ENCODE measurements at places on chromosomes 6 and 20.
A peak's percentile ranks its signal among the peaks of the same experiment; 100 is the strongest.

GRCh38 chr6:97864366-97864765 is 581.4 kb upstream of the MMS22L start:
- no peak for DNase-seq

DNA sequence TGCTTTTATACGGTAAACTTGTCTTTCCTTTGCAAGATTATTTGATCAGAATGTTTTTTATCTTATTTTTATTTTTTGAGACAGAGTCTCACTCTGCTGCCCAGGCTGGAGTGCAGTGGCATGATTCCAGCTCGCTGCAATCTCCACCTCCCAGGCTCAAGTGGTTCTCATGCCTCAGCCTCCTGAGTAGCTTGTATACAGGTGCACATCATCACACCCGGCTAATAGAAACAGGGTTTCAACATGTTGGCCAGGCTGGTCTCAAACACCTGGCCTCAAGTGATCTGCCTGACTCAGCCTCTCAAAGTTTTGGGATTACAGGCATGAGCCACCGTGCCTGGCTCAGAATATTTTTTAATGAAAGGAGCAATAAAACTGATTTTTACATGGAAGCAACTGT is 8.9 kb upstream of the LPIN3 start:
- DNase-seq: no peak

DNA sequence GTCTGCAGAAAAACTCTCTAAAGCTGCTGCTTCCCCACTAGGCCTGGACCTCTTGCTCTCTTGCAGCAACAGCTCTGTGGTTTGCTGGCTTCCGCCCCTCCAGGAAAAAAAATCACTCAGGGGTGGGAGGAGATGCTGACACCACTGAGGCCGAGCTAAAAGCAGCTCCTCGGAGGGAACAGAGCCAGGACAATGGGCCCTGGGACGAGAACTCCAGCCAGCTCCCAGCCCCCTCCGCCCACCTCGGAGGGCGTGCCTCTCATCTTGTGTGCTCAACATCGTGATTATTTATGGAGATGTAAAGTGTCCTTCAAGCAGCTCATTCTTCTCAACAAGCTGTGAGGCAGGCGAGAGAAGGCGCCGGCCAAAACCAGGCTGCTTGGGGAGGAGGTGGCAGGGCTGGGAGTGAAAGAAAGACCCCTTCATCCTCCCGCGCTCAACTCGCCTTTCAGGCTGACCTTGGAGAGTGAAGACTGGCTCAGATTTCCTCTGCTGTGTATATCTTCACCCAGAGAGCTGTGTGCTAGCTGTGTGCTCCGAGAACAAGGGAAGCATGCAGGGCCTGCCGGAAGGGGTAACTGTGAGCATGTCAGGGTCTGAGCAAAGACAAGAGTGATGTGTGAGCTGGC is 53.5 kb upstream of the LRFN2 start:
- no peak for DNase-seq

GRCh38 chr6:4358414-4359107 is 223.2 kb upstream of the ECI2 start:
- peak; percentile 97 for DNase-seq

DNA sequence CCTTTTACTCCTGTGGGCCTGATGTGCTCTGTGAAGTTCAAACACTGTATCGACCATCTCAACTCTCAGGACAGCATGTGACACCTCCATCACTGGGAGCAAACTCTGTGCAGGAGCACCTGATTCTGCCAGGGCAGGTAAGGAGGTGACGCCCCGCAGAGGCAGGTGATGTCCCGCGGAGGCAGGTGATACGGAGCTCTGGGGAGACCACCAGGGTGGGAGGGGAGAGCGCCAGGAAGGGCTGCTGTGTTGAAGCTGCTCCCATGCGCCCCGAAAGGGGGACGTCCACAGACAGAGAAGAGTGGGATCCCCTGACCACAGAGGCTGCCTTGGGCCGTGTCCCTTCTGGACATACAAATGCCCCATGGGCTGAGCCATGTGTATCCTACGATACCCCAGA is 58.3 kb downstream of the DACT2 start:
- no peak for DNase-seq

- DNase-seq: no peak
Observed at GRCh38 chr6:107115695-107116327, 496 bp upstream of the BEND3 start.

Data from amniotic epithelial cell (primary cell).